ENCODE measurements at places on chromosomes 3 and 15.

- peak; percentile 12 for DNase-seq
Observed at GRCh38 chr15:62068810-62069167, 2.0 kb downstream of the C2CD4A start.

DNA sequence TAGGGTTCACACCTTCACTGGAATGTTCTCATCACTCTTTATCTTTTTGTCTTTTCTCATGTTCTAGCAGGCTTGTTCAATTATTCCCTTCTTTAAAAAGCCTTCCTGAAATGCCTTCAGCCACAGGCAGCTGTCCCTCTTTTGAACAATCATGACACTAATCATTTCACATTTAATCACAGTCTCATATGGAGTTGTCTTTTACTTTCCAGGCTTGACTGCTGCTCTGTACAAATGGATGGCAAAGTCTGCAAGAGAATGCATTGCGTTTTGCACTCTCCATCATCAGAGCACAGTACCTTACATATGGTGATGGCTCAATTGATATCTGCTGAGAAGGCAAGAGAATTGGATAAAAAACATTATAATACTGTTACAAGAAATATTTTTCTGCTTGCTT, 529.8 kb downstream of the DIPK2A start:
- no peak for DNase-seq

DNA sequence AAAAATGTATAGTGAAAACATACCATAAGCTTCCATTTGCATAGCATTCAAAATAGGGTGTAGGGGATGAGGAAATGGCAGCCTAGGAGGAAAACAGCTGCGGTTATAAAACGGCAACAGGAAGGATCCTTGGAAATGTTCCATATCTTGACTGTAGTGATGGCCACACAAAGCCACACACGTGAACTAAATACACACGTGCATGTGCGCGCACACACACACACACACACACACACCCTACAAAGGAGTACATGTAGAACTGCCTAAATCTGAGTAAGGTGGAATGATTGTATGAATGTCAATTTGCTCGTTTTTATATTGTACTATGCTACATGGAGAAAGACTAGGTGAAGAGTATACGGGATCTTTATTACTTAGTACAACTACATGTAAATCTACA, 3.9 kb upstream of the IREB2 start:
- no peak for DNase-seq

- no peak for DNase-seq
Observed at GRCh38 chr3:21777821-21778220, 26.8 kb upstream of the ZNF385D start.

GRCh38 chr15:89812011-89812846, 2.4 kb downstream of the ANPEP start:
- DNase-seq = no peak

GRCh38 chr15:36808411-36809160, 229.2 kb downstream of the CDIN1 start:
- DNase-seq = no peak

- peak; percentile 46 for DNase-seq
Observed at GRCh38 chr3:72274493-72275330, 489.8 kb upstream of the PROK2 start.

GRCh38 chr3:132543011-132543739, 53.9 kb upstream of the ACKR4 start:
- peak; percentile 62 for DNase-seq

GRCh38 chr15:85889956-85890619, 95.4 kb upstream of the KLHL25 start:
- no peak for DNase-seq

DNA sequence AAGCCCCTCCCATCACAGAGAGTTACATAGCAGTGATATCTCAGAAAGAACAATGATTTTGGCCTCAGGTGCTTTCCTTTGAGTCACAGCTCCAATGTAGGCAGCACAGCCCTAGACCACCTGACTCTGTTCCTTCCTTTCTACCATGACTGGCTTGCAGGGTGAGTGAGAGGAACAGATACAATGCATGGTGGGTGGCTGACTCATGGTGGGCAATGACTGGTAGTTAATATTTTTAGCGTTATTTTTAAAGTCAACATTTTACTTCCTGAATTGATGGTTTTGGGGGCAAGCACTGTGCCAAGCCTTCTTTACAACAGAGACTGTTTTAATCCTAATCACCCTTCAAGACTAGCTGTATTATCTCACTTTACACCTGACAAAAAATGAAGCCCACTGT, 32.8 kb upstream of the ST3GAL6 start:
- no peak for DNase-seq

GRCh38 chr3:5165698-5166097, 21.8 kb upstream of the EDEM1 start:
- no peak for DNase-seq

- peak; percentile 27 for DNase-seq
Observed at GRCh38 chr15:101198800-101199199, 53.0 kb downstream of the CHSY1 start.

DNA sequence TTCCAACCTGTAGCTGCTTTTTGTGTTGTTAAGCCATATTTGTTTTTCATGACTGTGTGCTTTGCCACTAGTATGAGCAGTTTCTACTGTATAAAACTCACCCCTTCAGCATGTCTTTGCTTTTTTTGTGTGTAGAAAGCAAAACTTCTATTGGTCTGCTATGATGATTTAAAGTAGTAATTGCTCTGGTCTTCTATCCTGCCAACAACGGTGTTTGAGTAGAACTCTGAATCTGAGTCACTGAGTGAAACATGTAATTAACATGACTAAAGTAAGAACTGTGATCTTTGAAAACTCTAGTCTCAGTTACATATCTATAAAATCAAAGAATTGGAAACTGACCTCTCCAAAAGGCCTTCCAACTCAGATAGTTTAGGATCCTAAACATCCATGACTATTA, 133.6 kb downstream of the TPRG1 start:
- no peak for DNase-seq

- no peak for DNase-seq
Observed at GRCh38 chr3:136250903-136251460, 842 bp downstream of the PCCB start.

- DNase-seq = no peak
Observed at GRCh38 chr15:72972362-72972761, 79.9 kb upstream of the NEO1 start.

DNA sequence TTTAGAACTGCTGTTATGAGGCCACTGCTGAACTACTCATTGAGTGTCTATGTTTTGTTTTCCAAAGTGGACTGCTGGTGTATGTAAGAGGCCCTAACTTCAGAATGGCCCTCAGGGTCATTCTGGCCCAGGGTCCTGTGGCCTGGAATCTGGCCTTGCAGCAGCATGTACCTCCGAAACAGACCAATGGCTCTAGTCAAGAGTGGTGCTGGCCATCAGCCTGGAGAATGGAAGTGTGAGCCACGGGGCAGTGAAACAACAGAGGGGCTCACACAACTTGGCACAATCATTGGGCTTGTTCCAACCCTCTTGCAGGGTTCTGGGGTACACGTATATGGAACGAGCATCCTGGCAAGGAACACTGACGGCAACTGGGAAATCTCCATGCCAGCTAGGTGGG, 40.5 kb downstream of the SCN5A start:
- no peak for DNase-seq

DNA sequence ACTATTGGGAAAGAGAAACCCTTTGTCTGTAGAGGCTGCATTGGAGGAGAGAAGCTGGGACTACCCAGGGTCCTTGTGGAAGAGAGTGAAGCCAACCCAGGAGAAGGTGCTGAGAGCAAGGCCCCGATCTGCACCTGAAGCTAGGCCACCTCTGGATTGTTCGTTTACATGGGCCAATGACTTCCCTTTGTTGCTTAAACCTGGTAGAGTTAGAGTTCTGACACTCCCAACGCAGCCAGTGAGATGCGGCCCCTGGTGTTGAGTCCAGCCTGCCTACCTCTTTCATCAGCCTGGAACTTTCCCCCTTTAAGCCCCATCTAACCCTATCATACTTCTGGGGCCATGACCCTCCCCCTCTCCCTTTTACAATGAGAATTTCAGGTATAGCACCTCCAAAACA, 30.8 kb downstream of the CCDC13 start:
- no peak for DNase-seq

DNA sequence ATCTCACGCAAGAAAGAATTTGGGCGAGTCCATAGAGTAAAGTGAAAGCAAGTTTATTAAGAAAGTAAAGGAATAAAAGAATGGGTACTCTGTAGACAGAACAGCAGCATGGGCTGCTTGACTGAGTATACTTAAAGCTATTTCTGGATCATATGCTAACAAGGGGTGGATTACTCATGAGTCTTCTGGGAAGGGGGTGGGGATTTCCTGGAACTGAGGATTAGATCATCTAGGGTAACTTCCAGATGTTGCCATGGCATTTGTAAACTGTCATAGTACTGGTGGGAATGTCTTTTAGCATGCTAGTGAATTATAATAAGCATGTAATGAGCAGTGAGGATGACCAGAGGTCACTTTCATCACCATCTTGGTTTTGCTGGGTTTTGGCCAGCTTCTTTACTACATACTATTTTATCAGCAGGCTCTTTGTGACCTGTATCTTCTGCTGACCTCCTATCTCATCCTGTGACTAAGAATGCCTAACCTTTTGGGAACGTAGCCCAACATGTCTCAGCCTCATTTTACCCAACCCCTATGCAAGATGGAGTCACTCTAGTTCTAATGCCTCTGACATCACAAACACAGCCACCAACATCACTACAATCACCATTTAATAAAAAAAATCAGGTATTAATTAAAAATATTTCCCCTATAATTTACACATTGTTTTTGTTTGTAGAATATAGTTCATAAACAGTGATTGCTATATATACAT, 890.7 kb upstream of the EPHA6 start:
- peak; percentile 26 for DNase-seq

- DNase-seq = no peak
Observed at GRCh38 chr3:150384296-150385212, 23.5 kb upstream of the TSC22D2 start.

- DNase-seq = no peak
Observed at GRCh38 chr15:47781527-47781926, 64.2 kb downstream of the SEMA6D start.

GRCh38 chr3:123818324-123818920, 65.7 kb downstream of the MYLK start:
- no peak for DNase-seq

- peak; percentile 57 for DNase-seq
Observed at GRCh38 chr15:49060710-49061495, 14.7 kb upstream of the SECISBP2L start.

DNA sequence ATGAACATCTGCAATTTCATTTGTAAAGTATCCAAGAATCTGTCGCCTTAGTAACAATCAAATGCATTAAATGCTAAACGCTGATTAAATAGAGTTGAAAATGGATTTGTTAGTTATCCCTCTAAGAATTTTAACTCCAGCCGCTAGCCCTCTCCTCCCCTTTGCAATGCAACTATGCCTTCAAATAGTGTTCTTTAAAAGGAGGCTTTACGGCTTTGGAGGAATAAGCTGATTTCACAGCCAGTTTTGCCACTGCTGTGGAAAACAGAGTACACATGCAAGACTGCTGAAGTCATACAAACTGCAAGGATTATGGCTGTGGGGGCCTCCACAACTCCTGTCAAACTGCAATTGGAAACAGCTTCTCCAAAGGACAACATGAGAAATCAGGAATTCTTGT, 89.2 kb downstream of the CERS3 start:
- DNase-seq = no peak

DNA sequence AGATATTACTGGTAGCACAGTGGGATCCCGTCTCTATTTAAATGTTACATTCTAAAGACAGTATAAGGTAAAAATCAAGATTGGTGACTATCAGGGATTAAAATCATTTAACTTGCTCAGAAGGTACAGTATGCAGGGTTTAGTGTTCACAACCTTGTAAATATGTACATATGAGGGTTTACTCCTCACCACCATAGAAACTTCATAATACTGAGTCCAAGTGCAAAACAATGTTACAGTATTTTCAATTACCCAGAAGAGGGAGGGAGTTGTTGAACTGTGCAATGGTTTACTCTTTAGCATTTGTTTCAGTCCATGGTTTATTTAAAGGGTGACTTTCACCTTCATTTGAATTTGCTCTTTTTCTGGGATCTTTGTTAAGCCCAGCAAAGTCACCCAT, 165.1 kb downstream of the ZNF621 start:
- DNase-seq = no peak
